T-cell (primary cell): ENCODE measurements at places on chromosomes 2 and 18. TPM values are rescaled to one million over a fixed set of nuclear protein-coding genes. Genes with fewer than 3 reads are reported as not detected.

DNA sequence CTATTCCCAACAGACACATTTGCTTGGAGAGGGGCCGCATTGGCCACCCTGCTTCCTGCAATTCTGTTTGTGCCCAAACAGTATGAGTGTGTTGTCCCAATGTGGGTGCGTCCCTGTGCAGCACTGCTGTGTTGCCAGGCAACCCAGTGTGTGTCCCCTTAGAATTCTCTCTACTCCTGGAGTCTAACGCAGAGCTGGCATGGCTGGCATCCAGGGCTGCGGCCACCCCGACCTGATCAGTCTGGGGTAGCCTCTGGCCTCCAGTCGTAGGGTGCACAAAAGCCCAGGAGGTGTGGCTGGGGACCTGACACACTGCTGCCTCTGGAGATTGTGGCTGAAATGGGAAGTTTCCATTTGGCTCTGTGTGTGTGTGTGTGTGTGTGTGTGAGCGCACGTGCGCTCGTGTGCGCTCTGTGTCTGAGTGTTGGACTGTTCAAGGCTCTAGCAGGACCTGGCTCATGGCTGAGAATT is 48.0 kb downstream of the TEX44 start:
- peaks cover 14% of the 10 kb centered on the region for H3K4me1 ChIP-seq
- H3K36me3 ChIP-seq, result no peaks in the 10 kb centered on the region
- no peak for DNase-seq
- no peak overlapping the region for H3K27ac ChIP-seq
- no peaks in the 10 kb centered on the region for H3K27me3 ChIP-seq

Gene GPR17
- total RNA-seq, result not detected

GRCh38 chr2:118893100-118893499 is 45.7 kb upstream of the EN1 start:
- H3K27ac ChIP-seq, result no peak overlapping the region
- DNase-seq, result no peak
- H3K4me3 ChIP-seq, result no peak overlapping the region
- H3K27me3 ChIP-seq, result no peaks in the 10 kb centered on the region
- H3K4me1 ChIP-seq, result no peaks in the 10 kb centered on the region

DNA sequence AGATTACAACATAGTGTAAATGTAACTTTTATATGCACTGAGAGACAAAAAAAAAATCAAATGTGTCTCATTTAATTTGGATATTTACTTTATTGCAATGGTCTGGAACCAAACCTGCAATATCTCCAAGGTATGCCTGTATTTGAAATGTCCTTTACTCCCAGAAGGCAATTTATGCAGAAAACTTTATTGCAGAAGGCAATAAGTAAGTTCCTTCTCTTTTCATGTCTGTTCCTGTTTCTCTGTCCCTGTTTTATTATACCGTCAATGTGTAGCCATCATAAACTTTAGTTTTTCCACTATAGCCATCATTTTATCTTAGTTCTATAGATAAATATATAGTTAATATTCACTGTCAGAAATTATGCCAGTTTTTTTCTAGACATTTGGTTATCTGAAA is 513.1 kb upstream of the FAM98A start:
- H3K36me3 ChIP-seq, result no peaks in the 10 kb centered on the region
- DNase-seq, result no peak
- H3K4me3 ChIP-seq, result no peak overlapping the region
- H3K4me1 ChIP-seq, result no peaks in the 10 kb centered on the region
- no peak overlapping the region for H3K27ac ChIP-seq
- no peaks in the 10 kb centered on the region for H3K27me3 ChIP-seq

Gene MFF
- total RNA-seq, result 57.2 TPM

- H3K27me3 ChIP-seq, result peaks cover 7% of the 10 kb centered on the region
- H3K27ac ChIP-seq, result no peak overlapping the region
- no peak for DNase-seq
- H3K36me3 ChIP-seq, result no peaks in the 10 kb centered on the region
Observed at GRCh38 chr18:12092398-12093229, 1.0 kb upstream of the ANKRD62 start.
